ENCODE measurements at places on chromosomes 6 and 20.

GRCh38 chr20:50455656-50456451, 54.3 kb upstream of the PTPN1 start:
- DNase-seq: no peak

- DNase-seq: peak; percentile 47
Measured at GRCh38 chr6:43741829-43742228, 28.2 kb upstream of the VEGFA start.

GRCh38 chr20:19047040-19047950, 165.1 kb upstream of the SLC24A3 start:
- no peak for DNase-seq

DNA sequence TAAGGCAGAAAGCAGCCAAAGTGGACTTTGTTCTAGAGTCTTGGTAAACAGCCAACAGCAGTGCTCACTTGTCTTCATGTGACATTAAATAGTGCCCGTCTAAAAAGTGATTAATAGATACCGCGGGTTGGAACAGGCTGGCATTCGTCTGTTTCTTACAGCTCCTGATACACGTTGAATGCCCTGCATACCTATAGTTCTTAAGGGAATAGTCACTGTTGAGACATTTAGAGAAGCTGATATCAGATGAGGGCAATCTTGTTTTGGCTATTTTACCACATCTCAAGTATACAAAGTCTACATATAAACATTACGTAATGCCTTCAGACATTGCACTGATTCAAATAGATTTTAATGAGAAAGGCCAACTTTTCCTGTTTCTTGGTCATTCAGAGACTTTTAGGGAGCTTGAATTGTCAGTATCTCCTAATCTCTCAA, 374.9 kb upstream of the FLRT3 start:
- DNase-seq: no peak

DNA sequence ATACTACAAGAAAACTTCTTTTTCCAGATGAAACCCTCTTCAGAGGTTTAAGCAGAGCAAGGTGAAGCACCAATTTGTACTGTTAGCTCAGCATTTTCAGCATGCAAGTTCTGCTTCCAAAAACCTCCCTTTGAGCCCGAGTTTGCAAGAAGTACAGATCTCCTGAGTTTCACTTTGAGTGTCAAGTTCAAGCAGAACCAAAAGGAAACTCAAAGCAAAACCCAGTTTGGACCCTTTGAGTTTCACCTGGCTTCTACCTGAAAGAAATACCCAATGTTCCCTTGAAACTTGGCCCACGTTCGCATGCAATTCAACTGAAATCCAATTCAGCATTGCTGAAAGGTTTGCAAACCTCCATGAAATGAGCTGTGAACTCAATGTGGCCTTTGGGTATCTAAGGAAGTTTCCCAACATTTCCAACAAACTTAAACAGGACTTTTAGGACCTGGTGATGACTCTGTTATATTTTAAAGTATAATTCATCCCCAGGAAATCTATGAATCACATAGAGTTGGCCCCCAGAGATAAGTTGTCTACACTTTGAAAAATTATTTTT, 62.9 kb upstream of the HBS1L start:
- no peak for DNase-seq

DNA sequence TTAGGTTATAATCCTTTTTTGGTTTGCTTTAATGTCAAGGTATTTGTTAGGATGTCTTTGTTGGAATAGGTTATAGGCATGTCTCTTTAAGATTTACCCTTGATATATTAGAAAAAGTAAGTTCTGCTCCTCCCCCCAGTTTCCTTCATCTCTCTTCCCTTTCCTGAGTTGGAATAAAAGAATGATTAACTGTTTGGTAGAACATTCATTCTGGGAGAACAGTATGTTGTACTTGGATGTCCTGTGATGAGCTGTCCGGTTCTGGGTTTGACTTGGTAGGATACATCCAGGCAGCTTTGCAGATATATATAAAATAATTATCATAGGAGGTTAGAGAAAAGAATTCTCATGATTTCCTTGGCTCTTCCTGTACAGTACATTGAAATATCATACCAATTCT, 199.6 kb upstream of the RREB1 start:
- DNase-seq: peak; percentile 9

DNA sequence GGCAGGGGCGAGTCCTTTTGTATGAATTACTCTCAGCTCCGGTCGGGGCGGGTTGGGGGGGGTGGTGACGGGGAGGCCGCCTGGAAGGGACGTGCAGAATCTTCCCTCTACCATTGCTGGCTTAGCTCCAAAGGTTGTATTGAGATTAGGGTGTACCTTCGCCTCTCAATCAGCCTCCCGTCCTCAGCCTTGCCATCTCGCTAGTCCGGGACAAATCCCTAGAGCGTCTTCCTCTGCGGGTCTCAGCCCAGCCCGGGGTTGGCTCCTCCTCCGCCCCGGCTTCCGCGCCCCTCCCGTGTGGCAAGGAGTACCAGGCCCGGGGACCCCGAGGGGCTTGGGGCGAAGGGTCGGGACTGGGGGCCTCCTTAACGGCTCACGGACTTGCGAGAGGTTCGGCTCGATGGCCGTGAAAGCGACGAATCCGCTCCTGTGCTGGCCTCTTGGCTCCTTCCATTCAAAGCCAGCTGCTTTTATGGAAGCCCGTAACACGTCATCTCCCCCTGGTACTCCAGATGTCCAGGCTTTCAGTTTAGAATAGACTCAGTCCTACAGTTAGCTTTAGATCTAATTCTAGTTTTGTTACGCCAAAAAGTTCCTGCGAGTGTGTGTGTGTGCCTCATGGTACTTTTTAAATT, 636 bp upstream of the EEF1A1 start:
- peak; percentile 82 for DNase-seq

DNA sequence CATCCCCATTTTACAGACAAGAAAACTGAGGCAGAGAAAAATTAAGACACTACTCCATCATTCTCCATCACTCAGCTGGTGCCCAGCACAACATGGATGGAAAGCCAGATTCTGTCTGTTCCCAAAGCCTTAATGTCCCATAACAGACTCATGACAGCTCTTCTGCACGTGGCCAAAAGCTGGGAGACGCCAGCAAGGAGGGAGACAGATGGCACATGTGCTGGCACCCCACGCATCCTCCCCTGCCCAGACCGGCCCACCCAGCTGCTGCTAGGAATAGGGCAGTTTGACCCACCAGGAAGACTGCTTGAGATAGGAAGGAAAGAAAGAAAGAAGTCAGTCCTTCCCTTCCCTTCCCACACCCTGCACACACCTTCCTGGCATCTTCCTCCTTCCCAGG, 96.3 kb downstream of the PREX1 start:
- DNase-seq: no peak

DNA sequence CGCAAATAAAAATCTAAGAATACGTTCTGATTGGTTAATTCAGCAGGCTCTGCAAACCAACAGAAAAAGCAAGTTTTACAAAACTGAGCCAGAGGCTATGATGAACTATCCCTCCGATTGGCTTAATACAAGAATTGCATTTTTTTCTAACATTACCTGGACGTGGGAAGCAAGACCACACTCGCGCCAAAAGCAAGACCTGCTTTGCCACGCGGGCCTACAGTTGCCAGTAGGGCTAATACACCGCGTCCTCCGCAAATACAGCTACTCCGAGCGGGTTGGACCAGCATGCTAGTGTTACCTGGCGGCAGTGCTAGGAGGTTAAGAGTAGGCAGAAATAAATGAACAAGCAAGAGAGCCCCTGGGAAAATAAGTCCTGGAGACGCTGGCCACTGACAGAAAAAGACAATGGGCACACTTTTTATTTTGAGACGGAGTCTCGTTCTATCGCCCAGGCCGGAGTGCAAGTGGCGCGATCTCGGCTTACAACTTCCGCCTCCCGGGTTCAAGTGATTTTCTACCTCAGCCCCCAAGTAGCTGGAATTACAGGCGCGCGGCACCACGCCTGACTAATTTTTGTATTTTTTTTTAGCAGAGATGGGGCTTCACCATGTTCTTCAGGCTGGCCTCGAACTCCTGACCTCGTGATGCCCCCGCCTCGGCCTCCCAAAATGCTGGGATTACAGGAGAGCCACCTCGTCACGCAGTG, 131.9 kb upstream of the BTN3A2 start:
- DNase-seq: no peak

DNA sequence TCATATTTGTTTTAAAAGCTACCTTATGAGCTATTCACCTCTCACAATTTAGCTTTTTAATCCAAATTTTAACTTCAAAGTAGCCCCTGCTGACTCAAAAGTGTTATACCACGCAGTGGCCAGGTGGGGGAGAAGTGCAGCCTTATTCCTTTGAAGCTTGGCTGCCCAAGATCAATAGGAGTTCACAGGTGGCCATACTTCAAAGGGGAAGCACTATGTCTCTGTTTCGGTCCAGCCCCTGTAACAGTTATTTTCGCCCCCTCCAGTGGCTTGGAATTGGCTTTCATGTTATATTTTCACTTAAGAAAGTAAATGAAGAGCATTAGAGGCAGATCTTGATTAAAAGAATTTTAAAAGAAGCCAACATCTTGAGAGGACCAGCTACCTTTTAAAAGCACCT, 608.4 kb downstream of the EPHA7 start:
- DNase-seq: peak; percentile 48

DNA sequence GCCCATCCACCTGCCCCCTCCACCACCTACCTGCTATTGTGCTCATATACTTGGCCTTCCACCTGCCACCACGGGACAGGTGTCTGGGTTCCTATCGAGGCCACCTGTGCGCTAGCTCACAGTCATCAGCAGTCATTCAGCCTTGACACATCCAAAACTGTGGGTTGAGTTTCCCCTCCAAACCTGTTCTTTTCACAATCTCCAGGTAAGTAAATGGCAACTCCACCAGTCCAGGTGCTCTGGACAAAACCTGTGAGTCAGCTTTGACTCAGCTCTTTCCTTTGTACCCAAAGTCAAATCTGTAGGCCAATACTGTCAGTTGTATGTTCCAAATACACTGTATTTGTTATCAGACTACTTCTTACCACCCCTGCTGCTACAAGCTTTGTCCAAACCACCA, 52.6 kb downstream of the SPTLC3 start:
- no peak for DNase-seq

- no peak for DNase-seq
Measured at GRCh38 chr6:114430534-114431124, 87.8 kb upstream of the HS3ST5 start.

DNA sequence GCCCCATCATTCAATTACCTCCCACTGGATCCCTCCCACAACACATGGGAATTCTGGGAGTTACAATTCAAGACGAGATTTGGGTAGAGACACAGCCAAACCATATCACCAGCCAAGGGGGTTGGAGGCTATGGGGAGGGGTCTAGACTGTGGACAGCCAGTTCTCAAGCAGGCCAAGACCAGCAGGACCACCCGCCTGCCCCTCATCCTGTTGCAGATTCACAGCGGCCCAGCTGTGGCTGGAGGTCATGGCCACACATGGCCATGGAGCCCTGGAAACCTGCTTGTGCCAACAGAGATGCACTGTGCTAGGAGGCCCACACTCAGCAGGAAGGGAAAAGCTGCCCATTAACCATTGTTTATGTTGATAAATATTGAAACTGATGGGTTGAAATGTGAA, 240.5 kb downstream of the TTLL2 start:
- peak; percentile 11 for DNase-seq

- peak; percentile 92 for DNase-seq
Measured at GRCh38 chr6:112016320-112016719, 37.6 kb upstream of the CCN6 start.

DNA sequence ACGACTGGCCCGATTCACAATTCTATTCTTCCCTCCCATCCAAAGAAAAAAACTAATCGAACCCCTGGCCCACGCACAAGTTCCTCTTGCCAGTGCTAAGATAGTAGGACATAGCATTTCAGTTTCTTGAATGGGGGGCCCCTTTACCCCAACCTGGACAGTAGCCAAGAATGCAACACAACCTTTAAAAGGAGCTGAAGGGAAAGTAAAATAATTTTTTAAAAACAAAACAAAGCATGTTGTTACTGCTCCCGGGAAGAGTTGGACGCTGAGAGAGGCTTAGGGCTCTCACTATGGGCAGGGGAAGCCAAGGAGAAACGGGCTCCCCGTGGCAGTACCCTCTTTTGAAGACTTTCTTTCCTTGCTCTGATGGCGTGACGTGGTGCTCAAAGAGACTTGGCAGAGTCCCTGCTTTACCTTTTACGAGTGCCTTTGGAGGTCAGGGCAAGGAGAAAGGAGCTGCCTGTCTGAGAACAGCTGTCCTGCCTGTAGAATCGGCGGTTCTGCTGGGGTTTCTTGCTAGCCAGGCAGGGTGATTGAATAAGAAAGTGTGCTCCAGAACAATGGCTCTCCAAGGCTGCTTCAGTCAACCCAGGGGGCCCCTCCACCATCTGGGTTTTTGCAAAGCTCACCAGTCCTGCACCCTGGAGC, 5.8 kb downstream of the TFAP2C start:
- DNase-seq: no peak

- no peak for DNase-seq
Measured at GRCh38 chr6:133404151-133404550, 163.0 kb downstream of the EYA4 start.

DNA sequence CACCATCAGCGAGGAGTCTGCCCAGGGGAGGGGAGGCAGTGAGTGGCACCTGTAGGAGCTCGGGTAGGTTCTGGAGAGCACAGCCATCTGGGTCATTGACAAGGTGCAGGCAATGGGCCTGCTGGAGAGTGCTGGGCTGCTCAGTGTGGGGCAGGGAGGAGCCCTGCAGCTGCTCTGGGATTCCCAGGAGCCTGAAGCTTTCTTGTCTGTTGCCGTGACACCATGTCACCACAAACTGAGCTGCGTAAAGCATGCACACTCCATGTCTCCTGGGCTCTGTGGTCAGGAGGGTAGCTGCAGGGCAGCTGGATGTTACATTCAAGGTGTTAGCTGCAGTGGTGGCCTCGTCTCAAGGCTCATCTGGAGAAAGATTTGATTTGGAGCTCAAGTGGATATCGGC, 4.5 kb upstream of the SLC22A1 start:
- DNase-seq: no peak

DNA sequence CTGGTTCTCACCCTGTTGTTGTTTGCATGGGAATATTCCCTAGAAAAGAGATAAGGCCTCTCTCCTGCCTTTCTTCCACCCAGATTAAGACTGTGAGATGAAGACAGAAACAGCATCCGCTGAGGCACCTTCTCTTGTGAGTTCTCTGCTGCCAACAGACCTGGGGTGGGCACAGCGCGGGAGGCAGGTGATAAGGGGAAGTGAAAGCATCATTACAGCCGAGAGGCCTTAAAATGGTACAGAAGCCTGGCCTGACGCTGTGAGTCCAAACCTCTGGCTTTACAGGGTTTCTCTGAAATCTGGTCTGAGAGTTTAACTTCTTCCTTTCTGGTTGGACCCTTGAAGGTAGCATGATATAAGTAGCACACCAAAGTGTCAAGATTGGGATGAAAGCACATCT, 21.0 kb upstream of the IYD start:
- DNase-seq: no peak

DNA sequence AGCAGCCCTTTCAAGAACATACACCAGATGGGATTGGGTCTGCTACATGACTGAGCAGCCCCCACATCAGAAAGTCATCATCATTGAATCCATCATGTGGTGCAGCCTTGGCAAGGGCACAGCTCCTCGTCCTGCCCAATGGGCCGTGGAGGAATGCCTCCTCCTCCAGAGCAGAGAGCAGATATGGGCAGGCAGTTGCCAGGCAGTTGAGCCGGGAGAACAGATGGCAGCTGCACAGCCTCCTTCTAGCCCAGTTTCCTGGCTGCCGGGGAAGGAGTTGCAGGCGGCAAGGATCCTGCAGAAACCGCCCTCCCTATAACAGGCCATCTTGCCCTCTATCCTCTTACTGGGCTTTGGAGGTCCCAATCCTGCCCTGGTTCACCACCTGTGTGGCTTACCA, 11.9 kb upstream of the ZFAND3 start:
- no peak for DNase-seq
